ENCODE measurements at places on chromosomes 16 and 17.

- DNase-seq = no peak
These were observed 13.8 kb downstream of the ITGB3 start for GRCh38 chr17:47267354-47267828.

- no peak for DNase-seq
These were observed 41.4 kb downstream of the FOXK2 start for GRCh38 chr17:82560802-82561428.

DNA sequence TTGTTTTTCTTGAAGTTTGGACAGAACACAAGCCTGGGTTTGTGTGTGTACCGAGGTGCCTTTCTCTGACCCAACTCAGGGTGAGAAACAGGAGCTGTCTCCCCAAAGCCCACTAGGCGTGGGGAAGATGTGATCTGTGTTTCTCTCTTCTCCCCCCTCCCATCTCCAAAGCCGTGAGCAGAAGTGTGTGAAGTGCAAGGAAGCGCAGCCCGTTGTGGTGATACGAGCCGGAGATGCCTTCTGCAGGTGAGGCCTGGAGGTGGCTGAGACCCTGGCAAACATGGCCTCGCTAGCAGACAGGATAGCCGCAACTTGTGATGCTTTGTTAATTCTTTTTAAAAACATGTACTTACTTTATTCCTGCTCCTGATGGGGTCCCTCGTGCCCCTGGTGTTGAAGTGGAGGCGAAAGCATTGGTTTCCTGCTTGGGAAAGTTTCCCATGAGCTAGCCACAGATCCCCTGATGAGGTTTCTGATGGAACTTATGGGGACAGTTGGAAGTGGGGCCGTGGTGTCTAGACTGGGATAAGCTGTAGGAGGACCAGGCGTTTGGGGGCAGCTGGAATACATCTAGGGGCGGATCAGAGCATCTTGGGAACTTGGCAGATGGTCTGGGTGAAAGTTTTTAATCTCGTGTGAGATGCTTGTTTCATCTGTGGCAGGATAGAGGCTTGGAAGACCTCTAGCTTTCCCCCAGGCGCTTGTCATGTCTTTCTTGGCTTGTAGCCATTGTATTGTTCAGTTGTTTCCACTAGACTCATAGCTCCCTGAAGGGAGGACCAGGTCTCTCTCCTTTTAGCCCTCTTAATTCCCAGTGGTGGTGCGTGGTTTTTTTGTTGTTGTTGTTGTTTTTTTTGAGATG is 893 bp downstream of the CTU2 start:
- peak; percentile 55 for DNase-seq

GRCh38 chr16:73846356-73846755 is 450.3 kb upstream of the PSMD7 start:
- no peak for DNase-seq

- DNase-seq = no peak
These were observed 18.8 kb downstream of the TNRC6A start for GRCh38 chr16:24748242-24748641.

DNA sequence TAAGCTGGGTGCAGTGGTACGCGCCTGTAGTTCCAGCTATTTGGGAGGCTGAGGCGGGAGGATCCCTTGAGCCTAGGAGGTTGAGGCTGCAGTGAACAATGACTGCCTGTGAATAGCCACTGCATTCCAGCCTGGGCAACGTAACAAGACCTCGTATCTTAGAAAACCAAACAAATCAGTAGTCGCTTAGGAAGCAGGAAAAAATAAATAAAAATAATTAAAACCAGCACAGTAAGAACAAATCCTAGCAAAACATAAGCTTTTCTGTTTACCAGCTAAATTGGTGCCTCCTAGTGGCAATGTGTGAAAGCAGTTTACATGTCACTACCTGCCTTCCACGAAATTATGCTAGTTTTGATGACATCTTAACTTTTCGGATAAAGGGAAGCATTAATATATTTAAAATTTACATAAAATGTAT is 1.3 kb downstream of the ARMC5 start:
- DNase-seq = peak; percentile 72

DNA sequence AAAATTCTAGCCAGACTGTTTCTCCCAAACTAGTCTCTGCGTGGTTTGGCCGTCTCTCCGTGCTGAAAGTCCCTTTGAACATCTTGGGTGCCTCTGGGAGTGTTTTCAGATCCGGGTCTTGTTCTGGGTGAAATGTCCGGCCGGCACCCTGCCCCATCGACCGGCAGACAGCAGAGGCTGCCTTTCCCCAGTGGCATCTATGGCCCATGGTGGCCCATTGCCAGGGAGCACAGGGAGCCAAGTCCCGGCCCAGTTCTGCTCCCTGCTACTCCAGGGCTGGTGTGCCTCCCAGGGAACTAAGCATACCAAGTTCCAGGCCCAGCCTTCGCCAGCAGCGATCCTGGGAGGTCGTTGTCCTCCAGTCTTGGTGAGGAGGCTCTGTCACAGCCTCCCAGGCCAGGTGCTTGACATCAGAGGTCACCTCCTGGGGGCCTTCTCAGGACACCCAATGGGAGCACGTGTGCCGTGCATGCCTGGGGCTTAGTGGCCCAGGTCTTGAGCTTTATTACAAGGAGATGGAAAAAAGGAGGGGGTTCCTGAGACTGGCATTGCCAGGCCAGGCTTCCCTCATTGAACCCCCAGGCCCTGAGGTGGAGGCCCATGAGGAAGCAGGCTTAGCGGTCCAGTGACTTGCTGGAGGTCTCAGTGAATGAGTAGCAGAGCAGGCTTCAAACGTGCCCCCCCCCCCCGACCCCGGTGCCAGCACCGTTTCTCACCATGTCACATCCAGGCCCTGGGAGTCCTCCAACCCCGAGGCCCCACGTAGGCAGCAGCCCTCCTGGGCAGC is 54.0 kb downstream of the PGS1 start:
- no peak for DNase-seq

GRCh38 chr16:4136229-4136813 is 20.1 kb upstream of the ADCY9 start:
- DNase-seq = no peak

- DNase-seq = no peak
These were observed 47.0 kb downstream of the MFSD11 start for GRCh38 chr17:76784926-76785325.

DNA sequence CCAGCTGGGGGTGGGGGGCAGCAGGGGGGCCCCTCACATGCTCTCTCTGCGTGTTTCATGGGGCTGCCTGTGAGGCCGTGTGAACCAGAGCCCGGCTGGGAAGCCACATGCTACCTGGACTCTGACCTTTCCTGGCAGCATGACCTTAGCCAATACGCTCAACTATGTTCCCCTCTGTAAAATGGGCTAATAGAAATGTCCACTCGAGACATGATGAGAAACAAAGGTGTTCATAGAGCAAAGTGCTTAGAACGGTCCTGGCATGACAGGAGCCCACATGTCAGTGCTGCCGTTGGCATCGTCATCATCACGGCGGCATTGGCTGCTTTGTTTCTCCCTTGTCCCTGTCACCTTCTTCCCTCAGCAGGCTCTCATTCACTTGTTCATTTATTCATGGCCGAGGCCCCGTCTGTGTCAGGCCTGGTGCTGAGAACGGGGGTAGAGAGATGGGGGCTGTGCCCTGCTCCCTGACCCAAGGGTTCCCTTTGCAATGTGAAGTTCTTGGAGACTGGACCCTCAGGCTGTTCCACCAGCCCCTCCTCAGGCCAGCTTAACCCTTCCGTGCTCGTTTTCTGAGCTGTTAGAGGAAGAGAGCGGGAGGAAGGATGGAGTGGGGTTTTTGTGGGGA is 291.4 kb downstream of the SEC14L1 start:
- DNase-seq = no peak

DNA sequence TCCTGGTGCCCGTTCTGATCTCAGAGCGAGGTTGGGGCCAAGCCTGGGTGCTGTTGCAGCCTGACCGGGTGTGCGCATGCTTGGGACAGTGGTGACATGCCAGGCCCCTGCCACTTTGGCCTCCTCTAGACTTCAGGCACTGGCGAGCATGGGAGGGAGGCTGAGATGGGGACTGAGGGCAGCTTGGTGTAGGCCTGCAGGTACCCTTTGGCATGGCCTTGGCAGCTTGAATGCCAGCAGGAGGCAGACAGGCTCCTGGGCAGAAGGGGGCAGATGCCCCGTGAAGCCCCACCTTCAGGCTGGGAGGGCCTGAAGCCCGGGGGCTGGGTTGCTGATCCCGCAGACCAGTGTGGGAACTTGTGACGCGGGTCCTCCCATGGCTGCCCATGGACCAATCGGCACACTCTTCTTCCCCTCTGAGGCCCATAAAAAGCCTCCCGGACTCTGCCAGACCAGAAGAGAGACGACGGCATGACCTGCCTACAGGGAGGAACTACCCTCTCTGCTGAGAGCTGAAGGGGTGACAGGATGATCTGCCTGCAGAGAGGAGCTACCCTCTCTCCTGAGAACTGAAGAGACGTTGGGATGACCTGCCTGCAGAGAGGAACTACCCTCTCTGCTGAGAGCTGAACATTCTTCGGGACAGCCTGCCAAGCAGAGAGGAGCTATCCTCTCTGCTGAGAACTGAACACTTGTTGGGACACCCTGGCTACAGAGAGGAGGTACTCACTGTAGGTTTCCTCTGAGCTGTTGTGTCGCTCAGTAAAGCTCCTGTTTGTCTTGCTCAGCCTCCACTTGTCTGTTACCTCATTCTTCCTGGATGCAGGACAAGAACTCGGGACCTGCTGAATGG is 17.5 kb downstream of the RHOT1 start:
- no peak for DNase-seq

- peak; percentile 56 for DNase-seq
These were observed 60.1 kb upstream of the TMEM132E start for GRCh38 chr17:34519282-34519681.

DNA sequence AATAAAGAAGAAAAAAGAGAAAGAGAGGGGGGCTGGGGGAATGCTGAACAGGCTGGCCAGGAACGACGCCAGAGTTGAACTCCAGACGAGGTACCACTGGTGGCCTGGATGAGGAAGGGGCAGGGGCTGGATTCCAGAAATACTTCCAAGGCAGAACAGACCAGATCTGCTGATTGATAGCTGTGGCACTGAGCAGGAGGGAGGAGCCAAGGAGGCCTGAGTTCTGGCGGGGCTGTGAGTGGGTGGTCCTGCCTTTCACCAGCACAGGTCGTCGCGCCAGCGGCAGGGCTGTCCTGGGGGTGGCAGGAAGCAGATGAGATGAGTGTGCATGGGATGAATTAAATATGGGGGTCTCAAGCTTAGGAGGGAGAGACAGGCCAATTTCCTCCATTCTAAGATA is 5.5 kb downstream of the CCDC42 start:
- no peak for DNase-seq

GRCh38 chr17:52233632-52234031 is 75.1 kb upstream of the CA10 start:
- DNase-seq = no peak

GRCh38 chr17:45040459-45040858 is 11.0 kb downstream of the DCAKD start:
- DNase-seq = no peak

- no peak for DNase-seq
These were observed 102.1 kb downstream of the KIF2B start for GRCh38 chr17:53924530-53925455.

GRCh38 chr17:64554028-64554637 is 47.4 kb downstream of the CEP95 start:
- no peak for DNase-seq

DNA sequence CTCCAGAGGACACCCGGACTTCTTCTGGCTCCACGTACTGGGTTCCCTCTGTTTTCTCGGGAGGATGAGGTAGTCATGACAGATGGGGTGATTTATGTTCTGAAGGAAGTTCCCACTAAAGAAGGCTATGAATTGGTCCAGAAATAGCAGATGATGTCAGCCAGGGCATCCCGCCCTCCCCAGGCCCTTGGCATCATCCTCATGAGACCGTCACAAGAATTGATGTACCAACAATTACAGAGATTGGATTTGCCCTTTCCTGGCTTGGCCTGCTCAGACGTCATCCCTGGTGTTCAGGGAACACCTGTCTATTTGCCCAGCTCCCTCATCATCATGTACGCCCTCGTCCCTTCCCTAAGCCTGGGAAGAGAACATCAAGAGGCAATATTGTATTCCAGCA is 102.8 kb upstream of the CCL1 start:
- DNase-seq = no peak

DNA sequence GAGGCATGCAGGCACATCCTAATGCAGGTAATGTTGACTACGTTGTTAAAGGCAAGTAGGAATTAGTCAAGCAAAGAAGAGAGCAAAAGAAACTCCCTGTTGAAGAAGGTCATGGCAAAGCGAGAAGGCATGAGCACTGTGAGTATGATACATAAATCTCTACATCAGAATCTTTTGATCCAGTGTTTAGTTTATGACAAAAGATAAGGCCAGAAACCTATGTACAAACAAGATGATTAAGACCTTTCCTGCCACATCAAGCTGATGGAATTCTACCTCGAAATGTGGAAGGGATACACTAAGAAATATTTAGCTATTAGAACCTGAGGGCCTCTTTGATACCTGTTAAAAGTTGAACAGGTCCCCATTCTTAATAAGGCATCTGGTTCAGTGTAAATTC is 20.2 kb downstream of the SYCE1L start:
- no peak for DNase-seq

DNA sequence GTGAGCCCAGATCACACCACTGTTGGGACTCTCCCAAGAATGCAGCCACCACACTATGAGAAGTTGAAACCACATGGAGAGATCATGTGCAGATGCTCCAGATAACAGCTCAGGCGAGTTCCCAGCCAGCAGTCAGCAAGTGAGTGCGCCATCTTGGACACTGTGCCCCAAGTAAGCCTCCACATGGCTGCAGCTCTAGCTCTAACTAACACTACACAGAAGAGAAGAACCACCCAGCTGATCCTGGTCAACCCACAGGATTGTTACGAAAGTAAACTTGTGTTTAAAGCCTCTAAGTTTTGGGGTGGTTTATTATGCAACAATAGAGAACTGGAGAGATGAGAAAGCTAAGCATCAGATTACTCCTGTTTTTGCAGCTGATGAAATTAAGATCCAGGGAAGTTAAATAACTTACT is 25.8 kb downstream of the SLC38A7 start:
- no peak for DNase-seq

GRCh38 chr17:80889231-80890195 is 102.1 kb upstream of the CHMP6 start:
- no peak for DNase-seq

DNA sequence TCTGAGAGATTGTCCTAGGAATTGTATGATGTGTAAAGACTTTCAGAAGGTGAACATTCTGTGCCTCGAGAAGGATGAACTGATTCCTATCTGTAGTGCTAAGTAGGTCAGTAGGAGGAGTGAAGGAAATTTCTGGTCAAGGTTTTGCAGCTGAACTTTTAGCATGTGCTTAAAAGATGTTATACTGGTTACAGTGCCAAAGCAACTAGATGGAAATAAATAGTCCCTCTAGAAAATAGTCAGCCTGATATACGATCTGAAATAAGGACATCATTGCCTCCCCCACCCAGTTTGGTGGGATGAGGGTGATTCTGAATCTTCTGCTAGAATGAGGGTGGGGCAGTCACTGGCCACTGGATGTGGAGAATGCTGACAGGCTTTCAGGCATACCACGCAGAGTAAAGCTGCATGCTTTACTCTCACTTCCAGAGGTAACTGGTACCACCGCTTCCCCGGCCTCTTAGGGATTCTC is 57.2 kb upstream of the VPS4A start:
- no peak for DNase-seq

Data from NAMALWA (cell line).